ENCODE measurements at places on chromosomes 2 and 18. TPM values are rescaled to one million over a fixed set of nuclear protein-coding genes. Genes with fewer than 3 reads are reported as not detected.
A peak's percentile ranks its signal among the peaks of the same experiment; 100 is the strongest.

GRCh38 chr18:51020536-51020935, 9.5 kb upstream of the SMAD4 start:
- DNase-seq: no peak

DNA sequence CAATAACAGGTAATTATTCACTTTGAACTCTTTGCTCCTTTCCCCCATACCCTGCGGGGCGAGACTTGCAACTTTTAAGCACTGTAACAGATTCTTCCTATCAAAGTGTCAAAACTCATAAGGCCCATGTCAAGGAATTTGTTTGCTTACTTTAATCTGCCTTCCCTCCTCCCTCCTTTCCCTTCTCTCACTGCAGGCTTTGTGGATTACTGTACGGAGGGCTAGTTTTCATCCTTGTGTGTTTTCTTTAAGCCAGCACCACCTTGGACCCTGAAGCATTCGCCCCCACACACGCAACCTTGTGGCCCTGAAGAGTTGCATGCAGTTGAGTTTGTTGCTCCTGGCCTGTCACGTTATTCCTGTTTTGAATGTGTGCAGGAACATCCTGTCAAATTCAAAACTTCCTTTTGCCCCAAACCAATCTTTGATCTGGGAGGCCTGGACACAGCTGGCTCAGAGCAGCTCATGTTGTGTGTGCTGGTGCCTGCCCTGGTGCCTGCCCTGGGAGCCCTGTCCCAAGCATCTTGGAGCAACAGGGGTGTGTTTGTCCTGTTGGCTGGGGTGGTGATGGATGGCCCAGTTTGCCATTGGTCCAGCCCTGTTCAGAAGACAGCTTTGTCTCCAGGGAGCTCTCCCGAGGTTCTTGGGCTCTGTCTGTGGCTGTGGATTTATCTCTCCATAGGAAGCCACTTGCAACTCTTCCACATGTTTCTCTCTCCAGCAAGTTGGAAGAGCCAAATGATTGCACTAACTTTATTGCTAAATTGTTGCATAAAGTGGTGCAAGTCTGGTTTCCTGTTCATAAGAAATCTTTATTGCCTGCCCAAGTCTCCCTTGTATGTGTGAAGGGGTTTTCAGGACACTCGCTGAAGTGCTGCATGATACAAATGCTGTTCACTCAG, 199.6 kb downstream of the VAPA start:
- DNase-seq: no peak

DNA sequence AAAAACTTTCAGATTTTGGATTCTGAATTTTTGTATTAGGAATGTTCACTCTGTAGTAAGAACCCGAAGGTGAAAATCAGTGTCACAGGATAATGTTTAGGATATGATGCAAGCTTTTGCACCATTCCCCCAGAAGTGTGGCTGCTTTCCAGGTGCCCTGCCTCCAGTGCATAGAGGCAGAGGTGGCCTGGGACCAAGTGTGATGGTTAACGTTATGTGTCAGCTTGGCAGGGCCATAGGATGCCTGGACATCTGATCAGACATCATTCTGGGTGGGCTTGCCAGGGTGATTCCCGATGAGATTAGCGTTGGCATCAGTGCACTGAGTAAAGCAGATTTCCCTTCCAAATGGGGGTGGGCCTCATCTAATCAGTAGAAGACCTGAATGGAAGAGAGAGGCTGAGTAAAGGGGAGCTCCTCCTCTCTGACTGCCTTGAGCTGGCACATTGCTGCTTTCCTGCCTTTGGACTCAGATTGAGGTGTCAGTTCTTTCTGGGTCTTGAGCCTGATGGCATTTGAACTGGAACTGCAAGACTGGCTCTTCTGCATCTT, 177.4 kb upstream of the HS6ST1 start:
- DNase-seq: no peak

DNA sequence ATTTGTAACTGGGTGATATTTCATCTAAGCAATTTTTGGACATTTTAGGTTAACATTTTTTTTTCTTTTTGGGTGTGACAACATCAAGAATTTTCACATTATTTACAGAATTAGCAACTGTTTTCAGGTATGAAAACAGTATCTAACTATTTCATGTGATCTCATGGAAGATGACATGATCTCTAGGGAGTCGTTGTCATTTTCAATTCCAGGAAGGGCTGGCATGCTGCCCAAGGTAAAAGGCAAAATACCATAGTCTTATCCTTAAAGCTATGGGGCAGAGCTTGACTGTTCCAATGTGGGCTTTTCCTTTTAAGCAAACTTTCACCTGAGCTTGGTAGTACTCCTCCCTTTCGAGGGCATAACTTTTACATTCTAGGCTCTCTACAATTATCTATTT, 443.7 kb downstream of the DSEL start:
- no peak for DNase-seq

DNA sequence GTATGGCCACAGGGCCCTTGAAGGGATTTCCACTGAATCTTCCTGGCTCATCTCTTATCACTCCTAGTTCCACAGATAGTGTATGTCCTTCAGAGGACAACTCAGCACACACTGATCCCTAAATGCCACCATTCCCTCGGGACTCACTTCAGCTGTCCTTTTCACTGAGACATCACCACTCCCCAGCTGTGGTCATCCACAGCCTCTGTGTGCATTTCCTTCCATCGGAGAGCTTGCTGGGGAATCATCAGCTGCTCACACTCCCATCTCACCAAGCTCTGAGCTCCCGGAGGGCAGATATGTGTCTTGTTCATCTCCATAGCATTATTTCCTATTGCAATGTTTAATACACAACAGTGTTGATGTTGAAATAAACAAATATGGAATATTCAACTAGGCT, 759.5 kb downstream of the RNF144A start:
- no peak for DNase-seq

DNA sequence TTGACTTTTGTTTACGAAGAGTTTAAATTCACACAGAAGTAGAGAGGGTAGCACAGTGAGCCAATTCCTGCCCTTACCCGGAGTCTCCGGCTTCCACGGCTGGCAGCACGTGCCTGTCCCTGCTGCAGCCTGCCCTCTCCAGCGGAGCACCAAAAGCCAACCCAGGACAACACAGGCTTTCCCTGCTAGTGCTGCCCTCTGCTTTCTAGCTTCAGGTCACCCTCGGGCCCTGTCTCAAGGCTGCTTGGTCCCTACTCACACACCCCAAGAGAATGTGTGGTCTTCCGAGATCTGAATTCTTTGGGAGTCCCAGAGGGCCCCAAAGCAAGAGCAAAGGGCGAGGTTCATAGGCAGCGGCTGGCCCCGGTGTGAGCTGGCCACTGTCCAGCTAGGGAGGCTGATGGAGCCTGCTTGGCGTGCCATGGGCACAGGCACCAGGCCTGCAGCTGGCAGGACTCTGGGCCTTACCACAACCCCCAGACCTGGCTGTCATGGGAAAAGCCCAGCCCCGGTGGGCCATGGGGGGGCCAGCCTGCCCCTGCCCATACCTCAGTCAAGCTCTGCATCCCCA, 7.0 kb upstream of the HS6ST1 start:
- DNase-seq: peak; percentile 33

- DNase-seq: no peak
Observed at GRCh38 chr2:241859017-241859435, 332 bp upstream of the PDCD1 start.

DNA sequence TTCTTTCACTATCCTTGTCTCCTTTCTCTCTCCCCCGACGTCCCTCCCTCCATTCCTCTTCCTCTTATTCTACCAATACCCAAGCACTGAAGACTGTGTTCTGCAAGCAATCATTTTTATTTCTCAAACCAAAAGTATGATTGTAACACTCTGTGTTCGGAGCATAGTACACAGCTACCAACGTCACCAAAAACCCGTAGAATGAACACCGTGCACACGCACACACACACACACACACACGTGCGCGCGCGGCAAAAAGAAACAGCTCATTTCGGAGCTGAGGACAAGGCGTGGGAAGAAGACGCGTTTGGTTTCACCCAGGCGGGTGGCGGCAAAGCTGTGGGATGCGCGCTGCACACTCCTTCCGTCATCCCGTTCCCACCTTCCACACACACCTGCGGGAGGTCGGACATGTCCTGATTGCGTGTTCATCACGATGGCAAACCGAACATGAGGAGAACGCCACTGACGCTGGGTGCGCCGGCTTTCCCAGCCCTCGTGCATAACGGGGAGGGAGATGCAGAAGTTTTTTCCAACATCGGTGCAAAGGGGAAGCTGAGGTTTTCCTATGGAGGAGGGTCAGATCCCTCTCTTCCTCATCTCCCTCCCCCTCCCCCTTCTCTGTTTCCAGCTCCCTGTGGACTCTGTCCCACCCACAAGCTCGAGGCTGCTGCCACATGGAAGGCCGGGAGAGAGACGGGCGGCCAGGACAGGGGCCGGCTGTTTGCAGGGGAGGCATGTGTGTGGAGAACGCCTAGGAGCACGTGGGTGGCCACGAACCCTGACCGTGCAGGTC, 20.4 kb downstream of the MBP start:
- DNase-seq: no peak

- DNase-seq: no peak
Observed at GRCh38 chr2:233461481-233461891, 105.1 kb downstream of the USP40 start.

- no peak for DNase-seq
Observed at GRCh38 chr2:6443061-6443823, 422.5 kb downstream of the CMPK2 start.

GRCh38 chr2:237911363-237912017, 52.1 kb downstream of the RAMP1 start:
- no peak for DNase-seq

- no peak for DNase-seq
Observed at GRCh38 chr18:11163665-11164064, 14.3 kb upstream of the PIEZO2 start.

DNA sequence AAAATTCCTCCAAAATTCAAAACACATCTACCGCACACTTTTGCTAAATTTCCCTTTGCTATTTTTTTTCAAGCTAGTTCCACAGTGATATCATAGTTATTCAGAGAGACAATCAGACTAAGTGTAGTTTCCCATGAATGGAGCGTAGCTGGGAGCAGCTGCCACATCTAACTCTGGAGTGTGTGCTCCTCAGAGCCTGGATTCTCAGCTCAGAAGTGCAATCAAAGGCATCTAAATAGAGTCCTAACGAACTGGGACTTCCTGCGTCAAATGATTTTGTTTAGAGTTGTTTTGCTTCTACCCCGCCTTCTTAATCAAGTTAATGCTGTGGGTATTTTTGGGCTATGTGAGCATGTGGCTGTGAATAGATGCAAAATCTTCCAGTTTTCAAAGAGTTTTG, 160.3 kb downstream of the TMEM18 start:
- DNase-seq: no peak

GRCh38 chr2:143356736-143357446, 227.7 kb downstream of the ARHGAP15 start:
- DNase-seq: no peak

DNA sequence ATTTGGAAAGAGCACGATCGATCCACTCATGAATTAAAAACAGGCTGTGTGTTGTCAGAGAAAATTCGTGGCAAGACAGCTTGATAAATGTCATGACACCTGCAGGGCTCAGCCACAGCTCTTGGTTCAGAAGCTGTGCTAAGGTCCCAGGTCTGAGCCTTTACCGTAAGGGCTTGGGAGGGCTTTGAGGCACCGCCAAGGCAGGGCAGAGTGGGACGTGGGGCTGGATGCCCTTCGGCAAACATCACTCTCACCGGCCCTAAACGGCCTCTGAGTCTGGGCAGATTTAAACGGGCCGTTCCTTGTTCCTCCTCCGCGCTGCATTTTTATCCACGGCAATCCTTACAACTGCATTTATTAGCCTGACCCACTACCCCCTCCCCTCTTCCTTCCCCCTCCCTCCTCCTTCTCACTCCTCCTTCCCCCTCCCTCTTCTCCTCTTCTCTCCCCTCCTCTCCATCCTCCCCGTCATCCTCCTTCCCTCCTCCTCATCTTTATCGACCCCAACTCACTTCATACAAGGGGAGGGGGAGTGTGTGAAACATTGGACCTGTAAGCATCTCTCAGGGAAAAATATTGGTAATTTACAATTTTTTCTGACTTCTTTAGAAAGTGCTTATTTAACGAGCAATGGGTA, 33.9 kb downstream of the MBP start:
- DNase-seq: no peak

DNA sequence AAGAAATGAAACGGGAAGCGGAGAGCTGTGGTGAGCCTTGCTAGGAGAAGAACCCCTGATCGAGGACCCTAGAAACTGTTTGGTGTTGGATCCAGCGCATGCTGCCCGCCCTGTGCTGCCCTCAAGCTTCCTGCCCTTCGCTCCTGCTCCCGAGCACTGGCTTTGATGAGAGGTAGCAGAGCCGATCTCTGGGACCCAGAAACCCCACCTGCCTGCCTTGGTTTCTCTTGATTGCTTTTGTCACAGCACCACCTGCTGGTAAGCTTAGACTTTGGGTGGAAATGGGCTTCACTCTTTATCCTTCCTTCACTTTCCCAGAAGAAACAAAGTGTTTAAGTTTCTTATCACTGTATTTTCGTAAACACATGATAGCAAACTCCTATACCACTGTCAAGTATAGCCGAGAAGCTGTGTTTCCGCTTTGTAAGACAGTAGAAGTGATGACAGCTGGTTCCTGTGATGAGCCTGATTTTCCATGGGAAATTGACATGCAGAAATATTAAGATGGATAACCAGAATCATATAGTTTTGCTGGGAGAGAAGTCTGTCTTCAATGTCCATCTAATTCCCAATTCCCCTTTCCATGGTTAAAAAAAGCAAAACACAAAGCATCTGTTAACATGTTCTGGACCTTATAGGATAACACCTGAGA, 267.4 kb downstream of the PHLPP1 start:
- DNase-seq: no peak

- DNase-seq: no peak
Observed at GRCh38 chr18:56286775-56287325, 351.5 kb downstream of the TXNL1 start.

DNA sequence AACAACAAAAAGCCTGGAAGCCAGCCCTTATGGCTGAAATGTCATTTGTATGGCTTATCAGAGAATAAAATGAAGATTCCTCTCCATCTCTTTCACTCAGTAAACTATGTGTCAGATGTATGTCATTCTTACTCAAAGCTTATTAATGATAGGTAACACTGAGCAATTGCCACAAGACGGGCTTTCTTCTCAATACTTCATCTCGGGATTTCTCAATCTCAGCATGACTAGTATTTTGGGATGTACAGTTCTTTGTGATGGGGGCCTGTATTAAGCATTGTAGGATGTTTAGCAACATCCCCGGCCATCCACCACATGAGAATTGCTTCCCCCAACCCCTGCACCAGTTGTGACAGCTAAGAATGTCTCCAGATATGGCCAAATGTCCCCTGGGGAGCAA, 80.2 kb downstream of the MREG start:
- no peak for DNase-seq

- no peak for DNase-seq
Observed at GRCh38 chr18:13599031-13599430, 127.3 kb downstream of the FAM210A start.

GRCh38 chr2:65431421-65432226, 775 bp downstream of the SPRED2 start:
- DNase-seq: peak; percentile 66

GRCh38 chr18:13390711-13391110, 172.2 kb downstream of the LDLRAD4 start:
- DNase-seq: no peak

The TANC1 gene
- 21.1 TPM for total RNA-seq

The AGAP1 gene
- total RNA-seq: 41.7 TPM

The PRKAG3 gene
- total RNA-seq: not detected

The ADRA2B gene
- total RNA-seq: 0.12 TPM

The GRB14 gene
- total RNA-seq: 10.1 TPM

Data from Caco-2 (cell line).